T-cell (primary cell): ENCODE measurements at places on chromosomes 13 and 19. TPM values are rescaled to one million over a fixed set of nuclear protein-coding genes. Genes with fewer than 3 reads are reported as not detected.

ZNF155 gene
- 4.6 TPM for total RNA-seq

TUBA3C gene
- total RNA-seq = not detected

IGFL2 gene
- total RNA-seq = not detected

RDH8 gene
- total RNA-seq = not detected

MUC16 gene
- total RNA-seq = 0.03 TPM

SYNGR4 gene
- total RNA-seq = not detected

ZSCAN18 gene
- 45.4 TPM for total RNA-seq

GPR18 gene
- total RNA-seq = 15.2 TPM

F10 gene
- not detected for total RNA-seq

KLHL26 gene
- total RNA-seq = 16.4 TPM

ZFP82 gene
- total RNA-seq = 8.2 TPM

ADGRE3 gene
- total RNA-seq = not detected

MBOAT7 gene
- total RNA-seq = 24.0 TPM

ADGRE1 gene
- total RNA-seq = 3.6 TPM

ZIK1 gene
- 8.2 TPM for total RNA-seq

ZNF844 gene
- total RNA-seq = 13.6 TPM
